ENCODE measurements at places on chromosomes 7 and 10.

DNA sequence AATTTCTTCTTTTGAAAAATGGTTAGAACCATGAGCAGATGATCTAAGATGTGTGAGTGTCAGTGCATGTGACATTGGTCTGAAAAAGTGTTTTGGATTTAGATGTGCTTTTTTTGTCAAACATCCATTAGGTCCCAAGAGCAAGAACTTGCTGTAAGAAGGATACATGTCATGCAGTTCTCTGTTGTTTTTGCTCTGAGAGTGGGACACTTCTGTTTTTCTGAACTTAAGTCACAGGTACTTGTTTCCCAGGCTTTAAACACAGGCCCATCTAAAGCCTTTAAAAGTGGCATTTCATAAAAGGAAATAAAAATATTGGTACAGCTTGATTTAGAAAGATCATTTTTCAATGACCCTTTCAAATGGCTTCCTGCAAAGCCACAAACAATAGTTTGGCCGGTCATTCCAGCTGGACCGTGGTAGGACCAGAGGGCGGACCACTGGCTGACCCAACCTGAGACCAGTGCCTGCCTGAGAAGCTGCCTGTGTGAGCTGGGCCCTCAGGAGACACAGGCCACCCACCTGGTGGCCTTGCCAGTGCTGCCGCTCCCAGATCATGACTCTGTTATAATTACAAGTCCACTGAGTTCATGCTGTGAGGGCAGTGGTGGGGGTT is 92.7 kb downstream of the EEPD1 start:
- no peak for DNase-seq

DNA sequence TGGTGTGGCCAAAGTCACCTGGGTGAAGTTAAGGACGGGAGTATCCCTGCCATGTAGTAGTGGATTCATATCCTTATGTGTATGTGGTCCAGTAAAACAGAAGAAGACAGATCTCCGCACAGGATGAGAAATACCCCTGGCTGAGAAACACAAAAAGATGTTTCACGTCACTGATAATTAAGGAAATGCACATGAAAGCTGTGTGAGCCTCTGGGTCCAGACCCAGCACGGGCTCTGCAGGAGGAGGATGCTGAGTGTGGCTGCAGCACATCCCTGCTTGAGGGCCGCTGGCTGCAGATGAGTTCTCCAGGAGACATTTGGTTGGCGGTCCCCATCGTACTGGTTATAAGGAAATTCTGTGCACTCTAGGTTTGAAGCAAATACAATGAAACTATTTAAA is 8.2 kb upstream of the SUN1 start:
- no peak for DNase-seq

DNA sequence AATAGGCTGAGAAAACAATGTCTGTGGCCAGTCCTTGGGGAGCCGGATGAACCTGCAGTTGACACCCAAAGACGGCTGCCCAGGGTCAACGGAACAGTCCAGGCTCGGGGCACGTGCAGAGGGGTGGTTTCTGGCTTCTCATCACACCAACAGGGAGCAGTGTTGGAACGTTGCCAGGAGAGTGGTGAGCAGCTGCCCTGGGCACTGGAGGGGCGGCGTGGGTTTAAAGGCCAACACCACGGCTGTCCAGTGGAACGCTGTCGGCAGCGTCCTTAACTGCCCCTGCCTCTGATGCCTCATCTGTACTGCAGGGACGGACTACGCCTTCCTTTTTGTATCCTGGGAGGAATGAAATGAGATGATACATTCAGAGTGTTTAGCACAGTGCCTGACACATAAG is 19.8 kb downstream of the JCAD start:
- no peak for DNase-seq

- DNase-seq = no peak
Measured at GRCh38 chr10:124149189-124150042, 56.0 kb upstream of the CHST15 start.

DNA sequence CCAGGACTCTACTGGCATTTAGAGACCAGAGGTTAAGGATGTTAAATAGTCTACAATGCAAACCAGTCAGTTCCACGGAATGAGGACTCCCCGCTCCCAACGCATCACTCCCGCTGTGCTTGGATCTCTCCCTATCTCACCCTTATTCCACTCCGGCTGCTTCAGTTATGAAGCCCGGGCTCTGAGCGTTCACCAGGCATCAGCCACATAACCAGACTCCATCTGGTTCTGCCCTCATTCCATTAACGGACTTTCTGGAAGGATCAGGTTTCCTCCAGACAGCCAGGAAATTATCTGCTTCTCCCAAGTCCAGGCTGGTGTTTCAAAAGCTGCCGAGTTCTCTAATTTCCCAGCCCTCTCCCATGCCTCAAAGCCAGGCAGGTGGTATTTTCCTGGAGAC is 499.3 kb downstream of the GLRX3 start:
- DNase-seq = no peak

- DNase-seq = no peak
Measured at GRCh38 chr7:54091322-54091721, 450.9 kb upstream of the VSTM2A start.
